ENCODE measurements at places on chromosomes 1 and 21. TPM values are rescaled to one million over a fixed set of nuclear protein-coding genes. Genes with fewer than 3 reads are reported as not detected.

- peak within 1 kb of the TSS; percentile 67 for H3K27ac ChIP-seq
- peak within 1 kb of the TSS; percentile 71 for H3K4me3 ChIP-seq
- DNase-seq: peak; percentile 94
- H3K36me3 ChIP-seq: no peaks in the 10 kb centered on the region
- peaks cover 28% of the 10 kb centered on the region for H3K4me1 ChIP-seq
- H3K27me3 ChIP-seq: peaks cover 2% of the 10 kb centered on the region
Measured at GRCh38 chr1:109113590-109114341, at the start of gene ELAPOR1. TSS of gene ELAPOR1 (plus strand) at chr1:109114115. CDS start at chr1:109114184, 69 bp downstream.

DNA sequence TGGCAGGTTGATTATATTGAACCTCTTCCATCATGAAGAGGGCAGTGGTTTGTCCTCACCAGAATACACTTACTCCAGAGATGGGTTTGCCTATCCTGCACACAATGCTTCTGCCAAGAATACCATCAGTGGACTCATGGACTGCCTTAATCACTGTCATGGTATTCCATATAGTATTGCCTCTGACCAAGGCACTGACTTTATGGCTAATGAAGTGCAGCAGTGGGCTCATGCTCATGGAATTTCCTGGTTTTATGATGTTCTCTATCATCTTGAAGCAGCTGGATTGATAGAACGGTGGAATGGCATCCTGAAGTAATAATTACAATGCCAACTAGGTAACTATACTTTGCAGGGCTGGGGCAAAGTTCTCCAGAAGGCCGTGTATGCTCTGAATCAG lies 16.6 kb upstream of the GBP6 start:
- no peak overlapping the region for H3K4me3 ChIP-seq
- H3K36me3 ChIP-seq: no peaks in the 10 kb centered on the region
- H3K27me3 ChIP-seq: no peaks in the 10 kb centered on the region
- no peak for DNase-seq

- H3K4me1 ChIP-seq: peaks cover 24% of the 10 kb centered on the region
- H3K27ac ChIP-seq: no peak overlapping the region
- no peaks in the 10 kb centered on the region for H3K36me3 ChIP-seq
- DNase-seq: no peak
Measured at GRCh38 chr1:65149351-65150107, 1.5 kb downstream of the AK4 start.

DNA sequence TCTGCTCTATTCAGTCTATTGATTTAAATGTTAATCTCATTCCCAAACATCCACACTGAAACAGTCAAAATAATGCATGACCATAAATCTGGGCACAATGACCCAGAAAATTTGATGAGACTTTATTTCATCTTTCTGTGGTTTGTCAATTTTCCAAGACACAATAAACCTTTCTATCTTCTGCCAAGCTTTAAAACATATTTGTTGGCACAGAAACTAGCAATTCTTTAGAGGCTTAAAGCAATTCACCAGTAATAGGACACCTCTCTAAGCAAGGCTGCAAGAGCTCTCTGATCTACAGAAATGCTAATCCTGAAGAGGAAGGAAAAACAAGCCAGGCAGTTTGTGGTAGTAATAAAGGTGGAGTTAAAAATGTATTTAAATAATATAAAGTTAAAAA lies 113.7 kb downstream of the FCRL5 start:
- DNase-seq: no peak
- H3K4me1 ChIP-seq: no peaks in the 10 kb centered on the region
- no peaks in the 10 kb centered on the region for H3K36me3 ChIP-seq
- H3K4me3 ChIP-seq: no peak overlapping the region
- no peak overlapping the region for H3K27ac ChIP-seq

DNA sequence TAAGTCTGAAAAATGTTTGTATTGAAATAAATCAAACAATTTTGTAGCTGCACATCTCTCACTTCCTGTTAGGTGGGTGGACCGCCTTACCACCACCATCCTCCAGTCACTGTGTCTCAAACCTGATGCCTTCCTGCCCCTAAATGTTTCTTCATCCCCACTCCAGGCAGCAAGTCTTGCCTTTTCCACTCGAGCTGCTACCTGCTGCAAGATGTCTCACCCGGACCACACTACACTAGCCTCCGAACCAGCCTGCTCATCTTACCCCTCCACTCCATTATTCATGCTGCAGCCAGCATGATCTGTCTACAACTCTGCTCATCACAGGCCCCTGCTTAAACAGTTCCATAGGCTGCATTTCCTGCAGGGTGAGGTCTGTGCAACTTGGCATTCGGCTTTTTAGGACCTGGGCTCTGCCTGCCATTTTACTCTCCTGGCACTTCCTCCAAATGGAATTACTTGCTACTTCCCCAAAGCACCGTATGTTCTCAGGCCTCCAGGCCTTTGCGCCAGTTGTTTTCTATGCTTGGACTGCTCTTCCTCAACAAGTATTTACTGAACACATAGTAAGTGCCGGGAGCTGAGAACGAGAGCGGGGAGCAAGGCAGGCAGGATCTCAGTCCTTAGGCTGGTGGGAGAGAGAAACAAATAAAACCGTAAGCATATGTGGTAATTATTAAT lies 5.2 kb upstream of the SF3A3 start:
- DNase-seq: peak; percentile 67
- H3K27me3 ChIP-seq: no peaks in the 10 kb centered on the region
- peak overlapping the region; percentile 70 for H3K4me3 ChIP-seq
- H3K36me3 ChIP-seq: peaks cover 4% of the 10 kb centered on the region

DNA sequence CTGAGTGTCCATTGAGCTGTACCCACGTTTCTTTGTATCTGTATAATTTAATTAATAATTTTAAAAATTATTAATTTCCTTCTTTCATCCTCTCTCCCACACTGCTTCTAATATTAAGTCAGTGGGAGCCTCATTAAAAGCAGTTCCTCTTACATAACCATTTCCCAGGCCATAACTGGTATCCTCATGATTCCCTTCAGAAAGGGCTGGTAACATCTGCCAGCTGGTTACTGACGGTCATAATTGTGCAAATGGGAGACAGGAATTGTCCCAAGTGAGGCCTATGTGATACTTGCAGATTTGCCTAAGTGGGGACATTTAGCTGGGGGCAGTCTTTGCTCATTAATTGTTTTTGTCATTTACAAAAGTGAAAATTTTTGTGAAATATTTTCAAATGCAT lies 69.0 kb upstream of the SPAG17 start:
- H3K4me3 ChIP-seq: no peak overlapping the region
- H3K27me3 ChIP-seq: no peaks in the 10 kb centered on the region
- no peaks in the 10 kb centered on the region for H3K4me1 ChIP-seq
- no peak overlapping the region for H3K27ac ChIP-seq

DNA sequence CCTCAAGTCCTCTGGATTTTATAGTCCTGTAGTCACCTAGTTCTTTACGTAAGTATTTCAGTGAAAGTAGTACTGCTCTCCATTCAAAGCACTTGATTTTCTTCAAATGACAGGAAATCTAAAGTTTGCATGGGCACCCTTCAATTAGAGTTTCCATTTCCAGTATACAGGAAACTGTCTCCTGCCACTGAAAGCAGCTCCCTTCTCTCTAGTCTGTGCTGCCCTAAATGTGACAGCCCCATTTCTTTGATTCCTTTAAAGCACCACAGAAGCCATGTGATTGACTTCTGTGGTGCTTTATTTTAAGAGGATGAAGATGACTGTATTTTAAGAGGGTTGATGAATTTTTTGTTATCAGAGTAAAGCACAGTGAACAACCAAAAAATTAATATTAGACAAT lies 226.1 kb downstream of the DNAH14 start:
- no peak overlapping the region for H3K4me3 ChIP-seq
- H3K27ac ChIP-seq: no peak overlapping the region
- H3K27me3 ChIP-seq: no peaks in the 10 kb centered on the region
- no peaks in the 10 kb centered on the region for H3K4me1 ChIP-seq
- DNase-seq: no peak

- H3K36me3 ChIP-seq: no peaks in the 10 kb centered on the region
- H3K27me3 ChIP-seq: no peaks in the 10 kb centered on the region
- H3K27ac ChIP-seq: no peak overlapping the region
- H3K4me1 ChIP-seq: peaks cover 4% of the 10 kb centered on the region
Measured at GRCh38 chr1:247452447-247453039, 5.4 kb downstream of the OR2B11 start.

TMEM82 gene
- total RNA-seq: not detected

NES gene
- total RNA-seq: 0.10 TPM

NPHS2 gene
- total RNA-seq: not detected

RGS18 gene
- total RNA-seq: 38.3 TPM

PCSK9 gene
- not detected for total RNA-seq
